CD4-positive, alpha-beta memory T cell (primary cell): ENCODE measurements at places on chromosomes 16 and 17. TPM values are rescaled to one million over a fixed set of nuclear protein-coding genes. Genes with fewer than 3 reads are reported as not detected.

COX4I1 gene
- 1,127 TPM for polyA plus RNA-seq

SOX9 gene
- polyA plus RNA-seq = not detected

ZNF205 gene
- polyA plus RNA-seq = not detected

PRR35 gene
- polyA plus RNA-seq = not detected

MARVELD3 gene
- polyA plus RNA-seq = not detected

PRSS33 gene
- not detected for polyA plus RNA-seq

TNFSF13 gene
- 0.68 TPM for polyA plus RNA-seq

PRAC1 gene
- not detected for polyA plus RNA-seq

PRSS53 gene
- polyA plus RNA-seq = 0.69 TPM

KPNA2 gene
- 23.5 TPM for polyA plus RNA-seq

C16orf95 gene
- polyA plus RNA-seq = 1.4 TPM

CIBAR2 gene
- not detected for polyA plus RNA-seq

ELMO3 gene
- not detected for polyA plus RNA-seq

RPGRIP1L gene
- polyA plus RNA-seq = 3.5 TPM

IGF2BP1 gene
- polyA plus RNA-seq = not detected

TVP23A gene
- polyA plus RNA-seq = 0.18 TPM

SGCA gene
- not detected for polyA plus RNA-seq

OTOA gene
- not detected for polyA plus RNA-seq

CX3CL1 gene
- polyA plus RNA-seq = not detected

PRRT2 gene
- 0.37 TPM for polyA plus RNA-seq

ACSM2B gene
- polyA plus RNA-seq = not detected

SLC5A10 gene
- 0.11 TPM for polyA plus RNA-seq

NSMCE1 gene
- 202 TPM for polyA plus RNA-seq

INCA1 gene
- 0.26 TPM for polyA plus RNA-seq
